ENCODE measurements at places on chromosomes 7 and 10. TPM values are rescaled to one million over a fixed set of nuclear protein-coding genes. Genes with fewer than 3 reads are reported as not detected.

DNA sequence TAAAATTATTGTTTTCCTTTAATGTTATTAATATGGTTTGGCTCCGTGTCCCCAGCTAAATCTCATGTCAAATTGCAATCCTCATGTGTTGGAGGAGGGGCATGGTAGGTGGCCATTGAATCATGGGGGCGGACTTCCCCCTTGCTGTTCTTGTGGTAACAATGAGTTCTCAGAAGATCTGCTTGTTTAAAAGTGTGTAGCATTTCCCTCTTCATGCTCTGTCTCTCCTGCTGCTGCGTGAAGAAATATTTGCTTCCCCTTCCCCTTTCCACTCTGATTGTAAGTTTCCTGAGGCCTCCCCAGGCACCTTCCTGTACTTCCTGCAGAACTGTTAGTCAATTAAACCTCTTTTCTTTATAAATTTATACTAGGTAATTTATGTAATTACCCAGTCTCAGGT, 27.5 kb downstream of the VIM start:
- DNase-seq = no peak

DNA sequence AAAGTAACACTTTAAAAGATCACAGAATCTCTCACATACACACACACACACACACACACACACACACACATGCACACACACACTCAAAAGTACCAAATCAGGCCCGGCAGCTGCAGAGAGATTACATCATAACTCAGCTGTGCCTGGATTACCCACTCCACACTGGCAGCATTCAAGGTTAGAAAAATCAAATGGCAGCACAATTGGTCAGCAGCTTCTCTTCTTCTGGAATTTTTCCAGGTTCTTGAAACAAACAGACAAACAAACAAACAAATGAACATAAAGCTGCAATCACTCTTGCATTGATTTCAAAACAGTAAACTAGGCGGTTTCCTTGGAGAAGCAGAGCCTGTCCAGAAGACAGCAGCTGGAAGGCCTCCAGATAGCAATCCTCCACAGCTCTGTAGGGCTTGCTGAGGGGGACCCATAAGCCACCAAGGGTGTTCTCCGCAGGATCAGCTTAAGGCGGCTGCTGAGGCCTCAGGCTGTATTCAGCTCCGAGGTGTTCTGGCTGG, 24.5 kb upstream of the FAM133B start:
- DNase-seq = peak; percentile 36

DNA sequence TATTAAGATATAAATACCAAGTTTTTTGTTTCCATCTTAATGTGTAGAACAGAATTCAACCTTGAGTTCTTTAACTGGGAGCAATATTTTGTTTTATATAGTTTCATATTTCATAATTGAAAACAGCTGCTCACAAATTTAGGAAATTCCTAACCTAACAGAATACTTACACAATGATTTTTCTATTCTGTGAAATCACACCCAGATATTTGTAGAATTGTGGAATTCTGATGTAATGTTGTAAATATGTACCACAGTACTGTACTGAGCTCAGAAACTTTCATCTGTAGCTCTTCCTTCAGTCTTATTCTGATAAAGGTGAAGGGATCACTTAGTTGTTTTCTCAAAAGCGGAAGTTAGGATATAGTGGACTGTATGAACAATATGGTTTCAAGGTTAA, 143.4 kb upstream of the GLI3 start:
- DNase-seq = no peak

GRCh38 chr7:3254718-3255117, 46.3 kb upstream of the SDK1 start:
- no peak for DNase-seq

- no peak for DNase-seq
These were observed 41.8 kb downstream of the COL17A1 start for GRCh38 chr10:104043854-104044253.

- no peak for DNase-seq
These were observed 225.0 kb upstream of the FAM3C start for GRCh38 chr7:121620953-121621606.

DNA sequence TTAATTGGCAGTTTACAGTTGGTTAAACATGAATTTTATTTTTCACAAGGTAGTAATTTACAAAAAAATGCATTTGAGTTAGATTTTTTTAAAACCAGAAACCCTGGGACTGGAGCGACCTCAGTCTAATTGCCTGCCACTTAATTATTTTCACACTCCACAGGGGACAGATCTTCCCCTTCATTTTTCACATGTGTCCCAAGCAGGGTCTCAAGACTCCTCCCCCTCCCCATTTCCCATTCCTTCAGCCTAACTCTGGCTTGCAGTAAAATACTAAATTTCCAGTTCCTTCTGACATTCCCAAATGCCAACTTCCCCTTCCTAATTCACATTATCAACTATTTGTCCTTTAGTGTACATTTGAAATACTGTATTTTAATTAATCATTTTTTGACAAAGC, 948 bp downstream of the ZNF138 start:
- DNase-seq = no peak

- no peak for DNase-seq
These were observed 67.2 kb downstream of the THNSL1 start for GRCh38 chr10:25083546-25084111.

DNA sequence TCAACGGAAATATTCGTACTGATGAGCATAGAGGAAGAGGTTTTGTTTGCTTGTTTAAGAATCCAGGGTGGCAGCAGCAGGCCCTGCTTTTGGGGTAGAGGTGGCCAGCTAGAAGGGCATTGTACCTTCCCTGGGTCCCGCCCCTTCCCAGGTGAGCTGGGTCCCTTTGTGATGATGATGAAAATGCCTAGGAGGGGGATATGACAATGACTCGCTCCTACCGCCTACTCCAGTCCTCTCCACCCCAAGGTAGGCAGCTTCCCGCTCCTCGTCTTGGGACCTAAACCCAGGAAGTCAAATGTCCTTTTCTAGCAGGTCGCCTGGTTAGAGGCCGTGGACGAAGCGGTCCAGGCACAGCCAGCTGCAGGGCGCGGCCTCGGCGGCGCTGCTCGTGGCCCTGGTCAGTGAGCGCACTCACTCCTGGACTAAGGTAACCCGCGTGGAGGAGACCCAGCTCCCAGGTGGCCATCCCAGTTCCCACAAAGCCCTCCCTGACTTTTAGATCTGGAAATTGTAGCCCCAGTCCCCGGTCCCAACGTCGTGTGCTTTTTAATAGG, 141.4 kb downstream of the LSMEM1 start:
- peak; percentile 32 for DNase-seq

DNA sequence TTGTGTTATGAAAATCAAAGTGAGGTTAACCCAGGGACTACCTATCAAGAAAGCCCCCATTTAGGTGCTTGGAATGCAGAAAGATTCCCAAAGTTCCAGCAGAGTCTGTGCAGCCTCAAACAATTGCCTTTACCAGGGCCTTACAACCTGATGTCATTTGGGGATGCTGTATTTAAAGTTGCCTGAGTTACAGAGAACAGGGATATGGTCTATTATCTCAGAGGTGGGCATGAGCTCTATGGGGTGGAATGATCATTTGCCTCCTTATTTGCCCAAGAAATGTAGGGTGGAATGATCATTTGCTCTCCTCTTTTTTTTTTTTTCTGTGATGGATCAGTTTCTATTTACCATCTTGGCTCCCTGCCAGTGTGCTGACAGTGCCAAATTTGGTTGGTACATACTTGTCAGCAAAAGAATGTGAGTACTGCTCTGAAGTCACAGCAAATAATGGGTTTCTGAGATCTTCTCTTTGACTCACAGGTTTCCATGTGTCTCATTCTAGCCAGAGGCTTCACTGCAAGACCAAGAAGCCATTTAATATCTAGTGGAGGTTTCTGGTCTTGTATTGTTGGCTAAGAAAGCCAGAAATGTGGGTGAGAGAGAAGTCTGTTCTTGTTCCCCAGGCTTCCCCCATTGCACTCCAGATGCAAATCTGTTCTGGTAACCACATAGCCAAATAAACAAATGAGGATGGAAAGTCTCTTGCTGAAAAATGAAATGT, 45.5 kb upstream of the ZNRF2 start:
- peak; percentile 46 for DNase-seq

- DNase-seq = no peak
These were observed 650.4 kb downstream of the SDK1 start for GRCh38 chr7:3951316-3952055.

DNA sequence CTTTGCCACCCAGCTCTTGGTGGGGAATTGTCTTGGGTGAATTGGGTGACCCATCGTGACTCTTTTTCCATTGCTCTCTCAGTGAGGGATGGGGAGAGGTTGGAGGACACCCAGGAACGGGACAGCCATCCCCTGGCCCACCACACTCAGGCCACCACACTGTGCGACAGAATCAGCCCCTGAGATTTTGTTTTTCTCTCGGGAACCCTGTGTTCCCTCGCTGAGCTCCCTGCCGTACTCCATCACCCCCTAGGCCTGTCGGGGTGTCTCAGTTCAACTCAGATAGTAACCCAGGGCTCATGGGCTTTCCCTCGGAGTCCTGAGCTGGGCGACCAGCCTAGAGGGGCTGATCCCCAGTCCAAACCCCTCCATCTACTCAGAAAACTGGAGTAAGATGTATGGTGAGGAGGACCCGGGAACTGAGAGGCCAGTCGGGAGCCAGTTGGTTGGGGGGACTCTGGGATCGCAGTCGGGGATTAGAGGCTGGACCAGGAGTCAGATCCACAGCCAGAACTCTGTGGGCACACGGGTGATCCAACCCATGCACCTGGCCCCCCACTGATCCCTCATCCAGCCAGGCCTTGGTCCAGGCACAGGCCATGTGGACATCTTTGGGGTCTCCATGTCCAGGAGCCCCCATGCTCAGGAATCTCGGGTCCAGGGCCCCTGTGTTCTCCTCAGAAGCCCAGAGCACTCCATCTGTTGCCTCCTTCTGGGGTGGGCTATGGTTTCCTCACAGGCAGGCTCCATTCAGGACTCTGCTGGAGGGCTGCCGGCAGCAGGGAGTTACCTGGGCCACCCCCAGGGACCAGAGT, 9.3 kb downstream of the CRYGN start:
- DNase-seq = no peak

DNA sequence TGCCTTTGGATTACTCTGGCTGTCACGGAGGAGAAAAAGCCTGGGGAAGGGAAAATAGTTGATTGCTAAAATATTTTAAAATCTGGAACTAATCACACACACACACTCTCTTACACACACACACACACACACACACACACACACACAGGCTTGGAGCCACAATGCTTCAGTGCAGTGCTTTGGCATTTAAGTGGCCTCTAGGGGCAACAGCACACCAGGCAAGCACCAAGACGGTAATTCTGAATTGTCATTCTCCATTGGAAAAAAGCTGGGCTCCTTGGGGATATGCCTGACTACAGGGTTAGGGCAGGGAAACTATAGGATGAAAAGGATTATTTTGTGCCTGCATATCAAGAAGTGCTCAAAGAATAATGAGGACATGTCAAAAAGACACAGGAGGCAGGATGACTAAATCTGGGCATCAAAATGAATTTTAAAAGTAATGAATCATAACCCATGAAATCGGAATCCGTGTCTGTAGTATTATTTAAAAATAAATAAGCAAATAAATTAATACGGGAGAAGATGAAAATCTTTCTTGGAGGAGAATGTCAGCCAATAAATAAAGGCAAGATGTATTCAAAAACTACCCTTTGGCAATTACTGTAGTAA, 30.4 kb upstream of the DDC start:
- DNase-seq = peak; percentile 63

GRCh38 chr10:129101232-129101980, 365.6 kb upstream of the MGMT start:
- DNase-seq = no peak

DNA sequence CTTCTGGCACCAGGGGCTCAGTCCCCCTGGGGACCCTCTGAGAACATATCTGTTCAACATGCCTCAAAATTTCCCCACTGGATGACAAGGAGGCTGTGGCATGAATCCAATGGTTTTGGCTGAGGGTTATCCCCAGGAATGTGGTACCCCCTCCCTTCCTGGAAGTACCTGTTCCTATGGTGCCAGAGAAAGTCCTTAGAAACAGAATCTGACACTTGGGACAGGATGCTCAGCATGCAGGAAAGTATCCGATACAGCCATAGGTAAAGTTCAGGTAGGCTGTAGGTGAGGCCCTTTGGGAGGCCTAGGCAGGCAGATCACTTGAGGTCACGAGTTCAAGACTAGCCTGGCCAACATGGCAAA, 42.7 kb upstream of the A1CF start:
- DNase-seq = no peak

DNA sequence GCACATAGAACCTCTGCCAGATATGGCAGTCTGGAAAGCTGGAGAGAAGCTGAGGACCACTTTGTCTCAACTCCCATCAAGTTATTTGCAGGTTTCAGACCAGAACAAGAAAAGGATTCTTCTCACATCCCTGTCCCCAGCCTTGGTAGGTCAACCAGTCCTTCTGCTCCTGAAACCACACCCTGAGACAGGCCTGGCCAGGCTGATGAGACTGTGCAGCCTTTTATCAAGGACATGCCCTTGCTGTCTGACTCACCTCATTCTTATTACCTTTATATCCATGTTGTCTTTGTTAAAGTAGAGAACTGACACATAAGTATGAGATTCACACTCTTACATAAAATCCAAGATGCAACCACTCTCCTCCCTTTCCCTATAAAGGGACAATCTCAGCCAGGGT, 354.9 kb downstream of the PLXNA4 start:
- DNase-seq = no peak

DNA sequence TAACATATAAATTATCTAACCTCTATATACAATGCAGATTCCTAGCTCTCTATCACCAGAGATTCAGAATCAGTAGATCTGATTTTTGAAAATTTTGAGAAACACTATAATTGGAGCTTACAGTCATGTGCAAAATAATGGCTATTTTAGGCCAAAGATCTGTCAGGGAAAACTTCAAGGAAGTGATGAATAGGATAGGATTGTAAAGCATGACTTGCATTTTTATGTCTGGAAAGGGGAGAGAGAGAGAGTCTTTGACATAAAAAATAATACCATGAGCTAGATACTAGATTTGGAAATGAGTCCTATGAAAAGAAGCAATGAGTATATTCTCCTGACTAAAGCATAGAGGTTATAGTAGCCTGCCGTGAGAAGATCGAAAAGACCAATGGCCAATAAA, 181.1 kb downstream of the SDHAF3 start:
- no peak for DNase-seq

DNA sequence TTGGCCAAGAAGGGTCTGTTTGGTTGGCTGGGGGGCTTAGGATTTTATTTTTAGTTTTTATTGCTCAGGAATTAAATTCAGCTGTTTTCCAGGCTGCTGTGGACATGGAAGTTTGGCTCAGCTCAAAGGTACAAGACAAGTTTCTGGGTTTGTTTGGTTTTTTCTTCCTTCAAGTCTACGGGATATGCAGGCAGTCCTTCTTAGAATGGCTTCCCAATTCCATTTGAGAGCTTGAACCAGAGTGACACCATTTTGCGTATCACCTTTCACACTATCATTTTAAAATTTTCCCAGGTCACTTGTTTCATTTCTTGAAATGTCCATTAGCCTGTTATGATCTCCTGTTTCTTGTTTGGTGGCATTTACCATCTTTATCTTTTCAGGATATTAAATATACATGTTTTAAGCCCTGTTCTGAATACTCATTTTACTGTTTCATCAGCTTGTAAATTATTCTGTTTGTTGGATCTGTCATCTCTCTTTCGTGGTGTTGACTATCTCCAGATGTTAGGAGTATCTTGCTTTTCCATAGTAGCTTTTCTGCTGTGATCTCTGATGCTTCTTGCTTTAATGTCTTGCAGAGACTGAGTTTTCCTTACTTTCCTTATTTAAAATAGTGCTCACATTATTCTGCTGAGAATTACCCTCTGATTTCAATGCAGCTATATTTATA, 9.4 kb upstream of the TMEM168 start:
- no peak for DNase-seq

Gene AGBL3
- 3.4 TPM for total RNA-seq

Gene NME8
- total RNA-seq = not detected

Gene SFTPA1
- 0.11 TPM for total RNA-seq

Gene PTPRN2
- total RNA-seq = 1.5 TPM

Gene STEAP1
- total RNA-seq = 1.5 TPM

Gene SPRN
- total RNA-seq = not detected

Gene ASIC3
- total RNA-seq = 4.2 TPM

Gene MUC3A
- total RNA-seq = 0.14 TPM

Data from right cardiac atrium (tissue), 5 donors.